ENCODE measurements at places on chromosomes 7 and 10.

DNA sequence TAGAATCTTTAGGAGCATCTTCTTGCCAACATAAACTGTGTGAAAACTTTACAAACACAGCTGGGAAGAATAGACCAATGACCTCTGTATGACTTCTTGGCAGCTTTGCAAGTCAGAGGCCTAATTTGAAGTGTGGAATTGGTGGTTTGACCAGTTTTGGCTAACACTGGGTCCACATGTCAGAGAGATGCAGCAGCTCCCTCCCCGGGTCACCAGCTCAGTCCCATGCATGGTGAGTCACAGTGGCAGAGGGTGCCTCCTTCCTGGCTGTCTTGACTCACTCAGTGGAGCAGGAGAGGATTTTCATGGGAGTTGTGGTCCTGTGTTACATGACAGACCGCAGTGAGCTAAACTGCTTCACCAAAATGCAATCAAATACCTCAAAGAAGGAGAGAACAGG is 8.2 kb upstream of the STARD3NL start:
- DNase-seq = no peak

GRCh38 chr10:114288424-114289095 is 49.5 kb downstream of the VWA2 start:
- no peak for DNase-seq

DNA sequence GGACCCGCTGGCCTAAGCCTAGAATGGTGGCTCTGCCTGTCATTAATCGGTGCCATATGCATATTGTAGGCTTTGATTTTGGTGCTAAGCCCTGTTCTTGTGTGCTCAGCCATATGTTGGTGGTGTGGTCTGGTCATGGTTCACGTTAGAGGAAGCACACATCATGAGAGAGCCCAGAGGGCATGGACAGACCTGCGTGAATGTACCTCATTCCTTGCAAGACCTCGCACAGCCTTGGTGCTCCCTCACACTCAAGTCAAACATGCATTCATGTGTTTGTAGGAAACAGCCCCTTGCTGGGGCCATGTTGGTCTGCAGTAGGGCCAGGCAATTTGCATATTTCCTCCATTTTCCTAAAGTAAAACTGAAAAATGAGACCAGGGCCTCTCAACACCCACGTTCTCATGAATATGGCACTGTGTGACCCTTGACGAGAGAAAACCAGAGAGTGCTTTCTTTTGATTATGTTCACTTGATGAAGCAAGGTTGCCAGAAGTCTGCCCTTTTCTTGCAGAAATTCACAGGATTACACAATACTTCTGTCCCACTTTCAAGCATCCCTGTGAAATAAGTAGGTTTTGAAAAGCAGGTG is 268.7 kb downstream of the CELF2 start:
- no peak for DNase-seq

DNA sequence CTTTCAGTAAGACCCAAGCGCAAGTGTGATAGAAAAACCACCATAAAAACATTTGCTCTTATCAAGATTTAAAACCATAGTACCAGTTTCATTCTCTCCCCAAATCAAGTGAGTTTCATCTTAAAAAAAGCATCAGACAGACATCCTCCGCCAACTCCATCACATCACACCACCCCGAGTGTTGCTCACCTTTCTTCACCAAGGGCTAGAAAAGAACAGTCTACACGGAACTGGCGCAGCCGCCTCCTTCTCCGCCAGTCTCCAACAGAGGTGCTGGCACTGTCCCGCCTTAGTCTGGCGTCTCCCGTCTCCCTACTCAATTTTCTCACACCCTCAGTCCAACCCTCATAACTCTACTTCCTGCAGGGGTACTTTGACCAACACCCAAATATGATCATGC is 46.9 kb upstream of the WIPI2 start:
- DNase-seq = no peak

DNA sequence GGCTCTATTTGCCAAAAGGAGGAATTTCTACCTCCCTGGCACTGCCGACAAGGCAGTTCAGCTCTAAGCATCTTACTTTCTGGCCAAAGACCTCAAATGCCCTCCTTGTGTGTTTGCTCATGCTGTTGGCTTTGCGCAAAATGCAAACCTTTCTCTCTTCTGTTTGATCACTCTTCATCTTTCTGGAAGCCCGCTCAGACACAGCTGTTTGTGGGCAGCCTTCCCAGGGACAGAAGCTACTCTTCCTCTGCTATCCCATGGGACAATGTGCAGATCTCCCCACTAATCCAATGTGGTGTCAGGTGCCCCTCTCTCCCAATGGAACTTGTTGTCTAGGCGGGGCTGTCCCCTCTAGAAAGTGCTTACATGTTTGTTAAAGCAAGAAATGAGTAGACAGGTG is 278.7 kb downstream of the CCSER2 start:
- no peak for DNase-seq

- DNase-seq = no peak
Observed at GRCh38 chr7:35241884-35242283, 12.0 kb downstream of the TBX20 start.

All from neuronal stem cell (in vitro differentiated cells).